Amniotic epithelial cell (primary cell): ENCODE measurements at places on chromosomes 5 and 9.

GRCh38 chr5:120096413-120096812 lies 367.7 kb upstream of the PRR16 start:
- DNase-seq: peak; percentile 40

- peak; percentile 37 for DNase-seq
These were observed 27.8 kb downstream of the CSF1R start for GRCh38 chr5:150058480-150059126.

GRCh38 chr9:33248606-33249005 lies 8.6 kb downstream of the SPINK4 start:
- DNase-seq: no peak

GRCh38 chr5:122077366-122078115 lies 518 bp downstream of the LOX start:
- peak; percentile 40 for DNase-seq

GRCh38 chr5:160921-161802 lies 30.1 kb upstream of the LRRC14B start:
- DNase-seq: no peak

GRCh38 chr9:132645711-132646110 lies 24.1 kb downstream of the DDX31 start:
- DNase-seq: no peak

DNA sequence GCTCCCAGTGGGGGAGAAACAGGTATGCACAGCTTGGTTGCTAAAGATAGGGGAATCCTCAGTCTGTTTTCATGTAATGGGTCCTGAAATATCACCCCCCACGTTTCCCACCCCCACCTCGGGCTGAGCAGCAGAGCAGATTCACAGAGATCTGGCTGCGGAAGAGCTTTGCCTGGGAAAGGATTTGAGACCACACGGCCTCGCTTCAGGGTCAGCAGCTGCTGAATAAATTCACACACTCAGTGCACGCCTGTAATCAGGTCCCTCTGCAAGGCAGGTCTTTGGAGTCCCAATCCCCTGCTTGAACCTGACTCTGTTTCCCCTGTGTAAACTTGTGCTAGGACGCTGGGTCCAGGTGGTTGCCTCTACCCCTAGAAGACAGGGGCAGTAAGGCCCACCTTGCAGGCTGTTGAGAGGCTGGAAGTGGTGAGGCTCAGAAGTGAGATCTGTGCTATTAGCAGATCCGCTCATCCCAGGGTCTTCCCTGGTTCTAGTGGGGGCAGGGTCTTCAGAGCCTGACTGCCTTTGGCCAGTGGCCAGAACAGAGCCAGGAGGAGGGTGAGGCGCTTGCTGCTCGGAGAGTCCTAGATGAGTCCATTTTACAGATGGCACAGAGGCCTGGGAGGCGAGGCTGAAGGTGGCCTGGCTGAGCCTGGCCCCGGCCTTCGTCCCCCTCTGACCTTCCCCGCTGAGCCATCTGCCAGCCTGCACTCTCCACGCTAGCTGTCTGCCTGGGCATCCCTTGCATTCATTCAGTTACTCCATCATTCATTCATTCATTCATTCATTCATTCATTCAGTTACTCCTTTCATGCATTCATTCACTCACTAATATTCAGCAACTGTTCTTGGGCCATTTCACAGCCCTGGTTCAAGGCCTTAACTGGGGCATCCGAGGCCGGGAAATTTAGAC lies 16.7 kb upstream of the NEURL1B start:
- DNase-seq: no peak

- DNase-seq: peak; percentile 46
These were observed 39.7 kb downstream of the ZNF366 start for GRCh38 chr5:72467461-72467860.

GRCh38 chr5:167895899-167896659 lies 395.4 kb upstream of the WWC1 start:
- no peak for DNase-seq

GRCh38 chr9:129500161-129500862 lies 120.6 kb downstream of the C9orf50 start:
- DNase-seq: peak; percentile 62

GRCh38 chr9:7778851-7779600 lies 20.6 kb downstream of the DMAC1 start:
- no peak for DNase-seq

DNA sequence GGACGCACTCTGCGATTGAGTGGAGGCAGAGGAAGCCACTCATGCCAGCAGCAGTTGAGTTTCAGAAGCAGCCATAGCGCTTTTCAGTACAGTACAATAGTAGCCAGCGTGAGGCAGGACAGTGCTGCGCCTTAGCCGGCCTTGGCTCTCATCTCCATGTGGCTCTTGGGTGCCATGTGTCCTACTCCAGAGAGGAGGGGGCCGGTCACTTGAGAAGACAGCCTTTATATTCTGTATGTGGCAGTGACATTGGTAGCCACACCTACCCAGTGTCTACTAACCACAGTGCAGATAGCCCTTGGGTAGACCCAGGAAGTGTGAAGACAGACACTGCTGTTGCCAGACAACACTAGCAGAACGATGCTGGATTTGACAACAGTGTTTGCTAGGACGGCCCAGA lies 42.3 kb downstream of the FAM78A start:
- DNase-seq: no peak

GRCh38 chr9:123757547-123757946 lies 172.4 kb downstream of the DENND1A start:
- peak; percentile 80 for DNase-seq

DNA sequence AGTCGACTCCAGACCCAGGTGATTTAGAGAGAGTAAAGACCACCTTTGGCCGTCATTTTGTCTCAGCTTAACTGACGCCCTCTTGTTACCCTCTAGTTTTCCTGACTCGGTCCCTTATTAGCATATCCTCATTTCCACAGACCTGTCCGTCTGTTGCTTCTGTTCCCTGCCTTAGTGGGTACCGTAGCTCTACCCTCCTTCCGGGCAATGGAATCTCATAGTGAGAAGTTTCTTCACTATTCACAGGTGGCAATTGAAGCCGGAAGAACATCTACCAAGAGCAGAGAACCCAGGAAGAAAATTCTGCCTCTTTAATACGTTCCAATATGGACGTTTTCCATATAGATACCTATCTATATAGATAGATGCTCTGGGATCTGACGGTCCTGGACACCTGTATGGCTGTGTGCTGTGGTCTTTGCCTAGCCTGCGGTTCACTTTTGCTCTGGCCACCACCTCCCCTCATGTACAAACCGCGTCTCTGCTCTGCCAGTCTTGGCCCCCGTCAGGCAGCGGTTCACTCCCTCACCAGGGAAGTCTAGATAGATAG lies 652 bp upstream of the TMEM161B start:
- DNase-seq: peak; percentile 32

DNA sequence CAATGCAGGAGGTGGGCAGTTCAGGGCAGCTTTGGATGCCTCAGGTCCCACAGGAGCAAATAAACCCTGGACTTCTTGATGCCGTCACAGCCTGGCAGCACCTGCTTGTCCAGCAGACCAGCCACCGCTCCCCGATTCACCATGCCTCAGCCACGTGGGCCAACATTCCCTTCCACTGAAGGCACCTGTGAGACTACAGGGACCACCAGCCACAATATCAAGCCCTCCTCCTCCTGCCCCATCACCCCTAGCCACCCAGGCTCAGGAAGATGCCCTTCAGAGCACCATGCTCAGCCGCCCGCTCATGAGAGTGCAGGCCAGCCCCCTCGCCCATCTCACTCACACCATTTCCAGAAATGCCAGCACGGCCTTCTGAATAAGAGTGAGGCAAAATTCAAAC lies 234.7 kb downstream of the SYK start:
- DNase-seq: no peak

DNA sequence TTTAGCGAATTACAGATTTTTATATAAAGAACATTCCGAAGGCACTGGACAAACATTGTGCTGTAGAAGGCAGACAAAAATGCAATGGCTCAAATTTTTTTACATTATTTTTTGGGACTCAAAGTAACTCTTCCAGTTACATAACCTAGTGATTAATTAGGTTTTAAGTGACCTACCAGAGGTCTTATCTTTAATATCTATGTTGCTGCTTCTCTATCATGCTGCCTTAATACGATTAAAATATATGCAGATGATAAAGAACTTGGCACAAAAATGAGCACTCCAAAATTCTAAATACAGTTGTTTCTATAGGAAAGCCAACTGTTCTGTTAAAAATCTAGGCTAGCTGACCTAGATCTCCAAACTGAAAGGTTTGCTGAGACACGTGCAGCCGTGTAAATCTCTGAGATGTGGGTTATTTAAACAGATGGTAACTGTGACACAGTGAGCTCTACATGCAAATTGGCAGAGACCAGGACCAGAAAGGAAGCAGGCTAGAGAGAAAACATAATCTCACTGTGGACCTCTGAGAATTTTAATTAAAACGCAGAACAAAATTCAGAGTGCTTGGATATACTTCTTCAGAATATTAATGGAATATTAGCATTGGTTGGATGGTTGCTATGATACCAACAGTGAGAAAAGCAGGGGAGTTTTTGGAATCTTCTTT lies 56.2 kb downstream of the CAMK4 start:
- no peak for DNase-seq

DNA sequence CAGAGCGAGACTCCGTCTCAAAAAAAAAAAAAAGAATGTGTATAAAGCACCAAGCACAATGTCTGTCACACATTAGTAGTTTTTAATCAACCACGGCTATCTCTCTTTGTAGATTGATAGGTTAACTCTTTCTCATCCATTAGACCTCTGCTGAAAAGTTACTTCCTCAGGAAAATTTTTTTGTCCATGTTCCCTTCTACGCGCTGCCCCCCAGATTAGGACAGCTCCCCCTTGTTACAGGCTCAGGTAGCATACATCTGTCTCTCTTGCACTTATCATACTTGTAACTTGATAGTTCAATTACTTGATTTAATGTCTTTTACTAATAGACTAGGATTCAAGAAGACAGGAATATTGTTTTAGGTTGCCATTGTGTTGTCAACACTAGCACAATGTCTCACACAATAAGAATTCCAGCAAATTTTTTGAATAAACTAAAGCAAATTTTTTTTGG lies 1.5 kb downstream of the SPDL1 start:
- no peak for DNase-seq

- no peak for DNase-seq
These were observed 16.8 kb downstream of the OTULIN start for GRCh38 chr5:14681236-14681752.

DNA sequence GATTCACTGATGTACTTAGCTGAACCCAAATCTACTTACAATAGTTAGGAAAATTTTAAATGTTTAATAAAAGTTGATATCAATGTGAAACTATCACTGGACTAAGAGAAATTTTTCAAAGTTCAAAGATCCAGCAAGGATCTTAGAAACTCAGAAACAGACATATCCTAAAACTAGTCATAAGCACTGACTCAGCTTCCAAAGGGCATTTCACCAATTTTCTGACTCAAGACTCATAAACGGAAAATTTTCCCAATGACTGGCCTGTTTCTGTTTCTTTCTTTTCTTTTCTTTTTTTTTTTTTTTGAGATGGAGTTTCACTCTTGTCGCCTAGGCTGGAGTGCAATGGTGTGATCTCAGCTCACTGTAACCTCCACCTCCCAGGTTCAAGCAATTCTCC lies 66.6 kb downstream of the CDC14B start:
- DNase-seq: peak; percentile 79

DNA sequence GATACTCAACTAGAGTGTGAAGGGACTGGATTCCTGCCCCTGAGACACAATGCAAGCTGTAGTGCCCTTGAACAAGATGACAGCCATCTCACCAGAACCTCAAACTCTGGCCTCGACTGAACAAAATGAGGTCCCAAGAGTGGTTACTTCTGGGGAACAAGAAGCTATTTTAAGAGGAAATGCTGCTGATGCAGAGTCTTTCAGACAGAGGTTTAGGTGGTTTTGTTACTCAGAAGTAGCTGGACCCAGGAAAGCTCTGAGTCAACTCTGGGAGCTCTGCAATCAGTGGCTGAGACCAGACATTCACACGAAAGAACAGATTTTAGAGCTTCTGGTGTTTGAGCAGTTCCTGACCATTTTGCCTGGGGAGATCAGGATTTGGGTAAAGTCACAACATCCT lies 2.4 kb downstream of the ZNF483 start:
- no peak for DNase-seq

DNA sequence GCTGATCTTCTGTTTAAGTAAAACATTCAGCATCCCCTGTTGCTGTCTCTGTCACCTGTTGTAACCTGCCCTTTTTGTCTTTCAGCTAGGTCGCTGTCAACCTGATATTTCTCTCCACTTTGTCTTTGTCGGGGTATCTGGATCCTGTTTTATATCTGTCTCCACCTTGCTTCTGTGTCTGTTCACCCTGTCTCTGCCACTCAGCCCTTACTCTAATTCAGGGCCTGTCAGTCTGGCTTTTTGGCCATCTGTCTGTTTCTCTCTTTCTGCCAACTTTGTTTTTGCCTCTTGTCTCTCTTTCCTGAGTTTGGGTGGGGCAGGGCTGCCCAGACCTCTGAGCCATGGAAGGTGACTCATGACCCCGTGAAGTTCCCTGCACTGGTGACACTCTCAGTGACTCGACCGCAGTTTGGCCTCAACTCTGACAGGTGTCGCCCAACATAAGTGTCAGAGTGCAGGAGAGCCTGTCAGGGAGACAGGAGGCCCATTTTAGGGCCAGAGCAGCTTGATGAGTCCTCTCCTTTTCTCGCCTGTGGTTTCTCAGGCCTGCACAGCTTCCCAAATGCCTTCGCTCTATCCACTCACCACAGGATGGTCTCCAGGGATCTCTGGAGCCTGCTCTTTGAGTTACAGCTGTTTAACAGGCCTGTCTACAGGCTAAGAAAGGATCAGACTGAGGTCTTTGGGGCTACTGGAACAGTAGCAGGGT lies 868 bp downstream of the ZBTB43 start:
- DNase-seq: peak; percentile 65

DNA sequence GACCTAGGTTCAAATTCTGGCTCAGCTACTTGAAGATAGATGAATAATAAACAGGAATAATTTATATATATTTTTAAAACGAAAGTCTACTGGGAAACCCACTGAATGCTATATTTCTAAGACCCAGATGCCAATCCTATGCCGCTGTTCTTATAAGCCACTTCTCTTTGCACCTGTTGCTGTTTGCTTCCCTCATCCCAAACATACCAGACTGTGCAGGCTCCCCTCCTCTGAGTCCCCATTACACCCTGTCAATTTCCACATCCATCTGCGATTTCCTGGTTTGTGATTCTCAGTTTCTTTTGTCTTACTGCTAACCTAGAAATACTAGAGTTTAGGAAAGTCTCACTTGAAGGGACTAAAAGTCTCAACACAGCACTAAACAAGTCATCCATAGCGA lies 92.8 kb upstream of the CAST start:
- DNase-seq: no peak

DNA sequence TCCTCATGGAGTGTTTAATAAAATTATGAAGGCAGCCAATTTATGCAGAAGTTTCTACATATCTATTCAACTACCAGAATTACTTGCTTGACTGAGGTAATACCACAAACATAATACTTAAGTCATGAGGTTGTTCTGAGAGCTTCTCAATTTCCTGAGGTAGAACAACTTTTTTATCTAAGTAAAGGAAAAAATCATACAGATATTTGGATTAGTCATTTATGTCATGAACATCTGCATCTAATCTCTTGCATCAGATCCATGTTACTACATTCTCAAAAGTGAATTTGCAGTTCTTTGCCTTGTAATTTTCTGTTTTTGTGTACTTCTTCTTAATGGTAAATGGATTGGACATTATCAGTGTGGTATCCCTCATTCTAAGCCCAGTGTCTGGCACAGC lies 60.4 kb upstream of the RGMB start:
- peak; percentile 79 for DNase-seq
